ENCODE measurements at places on chromosomes 16 and 17.

DNA sequence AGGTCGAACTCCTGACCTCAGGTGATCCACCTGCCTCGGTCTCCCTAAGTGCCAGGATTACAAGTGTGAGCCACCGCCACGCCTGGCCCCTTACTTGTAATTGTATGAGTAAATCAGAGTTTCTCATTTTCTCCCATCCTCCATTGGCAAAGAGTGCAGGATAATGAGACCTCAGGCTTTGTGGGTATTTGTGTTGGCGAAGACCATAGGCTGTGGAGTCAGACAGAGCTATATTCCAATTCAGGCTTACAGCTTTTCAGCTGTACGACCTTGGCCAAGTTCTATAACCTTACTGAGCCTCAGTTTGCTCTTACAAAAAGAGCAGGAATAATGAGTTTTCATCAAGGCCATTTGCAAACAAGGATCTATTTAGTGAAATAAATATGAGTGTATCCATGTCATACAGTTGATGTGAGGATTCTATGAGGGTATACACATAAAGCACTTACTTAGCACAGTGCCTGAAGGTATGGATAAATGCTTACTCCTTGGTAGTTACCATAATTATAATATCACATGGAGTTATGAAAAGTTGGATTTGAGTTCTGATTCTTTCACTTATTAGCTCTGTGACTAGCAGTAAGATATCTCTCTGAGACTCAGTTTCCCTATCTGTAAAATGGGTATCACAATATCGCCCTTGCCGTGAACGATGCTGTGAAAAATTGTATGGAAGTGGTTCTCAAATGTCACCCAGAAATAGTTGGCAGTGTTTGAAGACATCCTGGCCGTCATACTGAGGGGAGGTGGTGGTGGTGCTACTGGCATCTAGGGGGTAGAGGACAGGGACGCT lies 25.6 kb upstream of the CPPED1 start:
- DNase-seq, result no peak

- no peak for DNase-seq
These were observed 1.7 kb downstream of the CDH5 start for GRCh38 chr16:66367968-66368891.

GRCh38 chr17:79414793-79415211 lies 196.0 kb downstream of the RBFOX3 start:
- DNase-seq, result no peak

- no peak for DNase-seq
These were observed 74.3 kb downstream of the SLC6A2 start for GRCh38 chr16:55730115-55730514.

DNA sequence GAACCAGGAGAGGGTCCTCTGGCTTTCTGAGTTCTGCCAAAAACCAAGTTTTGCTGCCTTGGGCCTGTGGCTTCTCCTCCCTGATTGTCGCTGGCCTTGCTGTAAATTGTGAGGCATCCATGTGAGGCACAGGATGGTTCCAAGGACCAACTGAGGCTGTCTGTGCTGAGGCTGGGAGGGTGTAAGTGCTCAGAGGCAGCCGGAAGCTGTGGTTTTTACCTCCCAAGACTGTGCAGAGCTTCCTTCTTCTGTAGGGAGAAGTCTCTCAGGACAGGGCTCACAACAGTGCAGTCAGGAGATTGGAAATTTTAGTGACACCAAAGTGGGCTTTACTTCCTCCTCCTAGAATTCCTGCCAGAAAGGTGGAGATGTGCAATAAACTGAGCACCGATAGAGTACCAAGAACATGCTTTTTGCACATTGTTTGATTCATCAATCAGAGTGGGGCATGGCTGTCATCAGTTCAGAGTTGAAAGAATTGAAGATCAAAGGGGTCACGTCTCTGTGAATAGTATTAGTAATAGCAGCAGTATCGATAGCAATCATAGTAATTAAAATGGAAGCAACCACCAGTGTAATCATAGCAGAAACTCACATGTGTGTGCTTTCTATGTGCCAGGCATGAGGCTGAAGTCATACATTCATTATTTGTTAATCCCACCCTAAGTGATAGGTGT lies 467.1 kb downstream of the WWOX start:
- DNase-seq, result no peak

DNA sequence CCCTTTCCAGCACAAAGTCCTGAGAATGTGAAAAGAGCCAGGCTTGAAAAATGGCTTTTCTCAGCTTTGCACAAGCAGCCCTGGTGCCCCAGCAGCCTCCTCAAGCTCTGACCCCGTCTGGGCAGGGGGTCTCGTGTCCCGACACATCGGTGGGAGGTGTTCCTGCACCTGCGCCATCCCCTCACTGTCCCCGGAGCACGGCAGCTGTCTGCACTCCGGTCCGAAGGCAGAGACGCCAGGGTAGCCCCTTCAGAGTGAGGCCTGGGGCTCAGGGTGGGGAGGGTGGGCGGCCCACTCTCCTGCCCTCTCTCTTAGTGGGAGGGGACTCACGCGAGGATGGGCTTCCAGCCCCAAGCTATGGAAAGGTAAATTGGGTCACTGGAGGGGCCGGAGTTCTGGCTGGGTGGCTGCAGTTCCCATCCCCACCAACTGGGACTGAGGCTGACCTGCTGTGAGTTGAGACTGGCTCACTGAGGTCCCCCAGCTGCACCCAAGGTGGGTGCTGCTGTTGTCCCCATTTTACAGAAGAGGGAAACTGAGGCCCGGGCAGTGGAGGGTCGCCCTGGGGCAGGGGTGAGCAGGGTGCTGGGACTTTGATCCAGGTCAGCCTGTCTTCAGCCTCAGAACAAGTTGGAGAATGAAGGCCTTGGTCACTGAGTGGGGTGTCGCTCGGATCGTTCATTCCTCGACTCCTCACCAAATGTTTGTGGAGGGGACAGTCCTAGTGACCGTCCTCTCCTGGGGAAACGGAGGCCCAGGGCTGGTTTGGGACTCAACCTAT lies 2.3 kb upstream of the BAIAP3 start:
- DNase-seq, result no peak

GRCh38 chr16:75139498-75139897 lies 8.8 kb upstream of the ZFP1 start:
- no peak for DNase-seq

DNA sequence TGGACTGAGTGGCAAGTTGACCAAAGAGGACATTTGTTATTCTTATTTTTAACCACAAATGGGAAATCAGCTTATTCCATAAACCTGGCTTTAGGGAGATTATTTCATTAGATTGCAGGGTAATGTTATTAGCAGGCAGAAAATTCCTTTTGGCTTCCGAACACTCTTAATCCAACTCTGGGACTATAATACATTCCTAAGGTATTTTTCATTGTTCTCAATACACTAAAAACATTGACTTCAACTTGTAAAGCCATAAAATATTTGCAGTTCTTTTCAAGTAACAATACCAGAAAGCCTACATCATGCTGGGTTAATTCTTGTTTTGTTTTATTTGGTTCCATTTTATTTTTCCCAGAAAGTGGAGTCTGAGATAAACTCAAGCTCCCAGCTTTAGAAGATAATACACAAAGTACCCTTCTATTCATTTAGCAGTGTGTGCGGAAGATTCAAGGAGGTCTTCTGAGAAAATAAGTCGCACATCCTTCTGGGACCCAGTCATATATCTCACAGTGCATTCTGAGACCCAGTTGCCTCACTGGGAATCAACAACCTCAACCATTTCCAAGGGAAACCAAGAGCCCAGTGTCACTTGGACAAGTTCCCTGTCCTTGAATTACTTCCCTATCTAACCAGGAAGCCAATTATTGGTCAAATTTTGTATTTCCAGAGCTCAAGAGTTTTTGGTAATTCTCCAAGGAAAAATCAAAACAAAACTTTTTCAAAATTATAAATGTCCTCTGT lies 389.6 kb upstream of the DYNLRB2 start:
- DNase-seq, result no peak

- DNase-seq, result no peak
These were observed 200.5 kb downstream of the RPTOR start for GRCh38 chr17:80745183-80745582.

- DNase-seq, result no peak
These were observed 11.4 kb downstream of the CIITA start for GRCh38 chr16:10888320-10888937.

GRCh38 chr17:71057448-71057847 lies 888.1 kb downstream of the KCNJ2 start:
- DNase-seq, result no peak
